ENCODE measurements at places on chromosomes 5 and 9.

GRCh38 chr5:150189728-150190502 lies at the start of gene SLC6A7:
TSS of gene SLC6A7 (plus strand) at chr5:150190062. CDS start at chr5:150190328, 266 bp downstream.
- no peak for DNase-seq

DNA sequence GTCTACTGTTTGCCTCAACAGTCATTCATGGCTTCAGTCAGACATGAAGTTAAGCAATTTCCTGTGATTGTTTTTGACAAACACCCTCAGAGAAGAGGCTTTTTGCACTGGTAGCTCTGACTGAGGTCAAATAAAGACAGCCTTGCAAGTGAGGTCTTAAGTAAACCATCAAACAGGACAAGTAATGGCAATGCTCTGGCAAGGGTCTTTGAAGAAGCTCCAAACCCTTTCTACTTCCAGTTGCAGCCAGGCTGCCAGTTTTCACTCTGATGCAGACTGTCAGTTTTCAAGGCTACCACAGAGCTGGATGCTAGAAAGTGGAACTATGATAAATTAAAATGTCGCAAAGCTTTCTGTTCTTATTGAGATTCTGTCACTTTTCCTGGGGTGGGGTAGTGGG lies 421.5 kb upstream of the PTGER4 start:
- DNase-seq: no peak

DNA sequence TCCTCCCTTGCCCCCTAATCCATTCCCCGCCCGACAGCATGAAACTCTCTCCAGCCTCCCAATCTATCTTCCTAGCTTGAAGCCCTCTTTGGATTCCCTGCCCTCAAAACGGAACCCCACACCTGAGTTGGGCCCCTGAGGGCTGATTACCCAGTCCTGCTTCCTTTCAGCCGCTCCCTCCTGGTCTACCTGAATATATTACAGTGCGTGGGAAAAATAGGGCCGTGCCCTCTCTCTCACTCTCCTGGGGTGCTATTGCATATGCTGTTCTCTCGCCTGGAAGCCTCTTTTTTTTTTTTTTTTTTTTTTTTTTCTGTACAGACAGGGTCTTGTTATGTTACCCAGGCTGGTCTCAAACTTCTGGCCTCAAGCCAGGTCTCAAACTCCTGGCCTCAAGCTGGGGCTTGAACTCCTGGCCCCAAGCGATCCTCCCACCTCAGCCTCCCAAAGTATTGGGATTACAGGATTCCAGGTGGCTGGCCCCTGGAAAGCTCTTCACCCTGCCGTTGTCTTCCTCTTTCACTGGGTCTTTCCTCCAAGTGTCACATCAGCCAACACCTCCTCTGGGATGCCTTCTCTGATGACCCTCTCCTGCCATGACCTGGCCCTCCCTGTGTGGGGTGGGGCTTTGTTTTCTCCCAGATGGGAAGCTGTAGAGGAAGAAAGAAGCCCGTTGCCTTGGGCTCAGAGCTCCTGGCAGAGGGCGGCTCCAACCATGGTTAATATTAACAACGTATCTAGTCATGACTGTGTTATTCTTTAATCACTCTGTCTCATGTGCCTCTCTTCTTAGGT lies 8.2 kb downstream of the DNM1 start:
- no peak for DNase-seq

DNA sequence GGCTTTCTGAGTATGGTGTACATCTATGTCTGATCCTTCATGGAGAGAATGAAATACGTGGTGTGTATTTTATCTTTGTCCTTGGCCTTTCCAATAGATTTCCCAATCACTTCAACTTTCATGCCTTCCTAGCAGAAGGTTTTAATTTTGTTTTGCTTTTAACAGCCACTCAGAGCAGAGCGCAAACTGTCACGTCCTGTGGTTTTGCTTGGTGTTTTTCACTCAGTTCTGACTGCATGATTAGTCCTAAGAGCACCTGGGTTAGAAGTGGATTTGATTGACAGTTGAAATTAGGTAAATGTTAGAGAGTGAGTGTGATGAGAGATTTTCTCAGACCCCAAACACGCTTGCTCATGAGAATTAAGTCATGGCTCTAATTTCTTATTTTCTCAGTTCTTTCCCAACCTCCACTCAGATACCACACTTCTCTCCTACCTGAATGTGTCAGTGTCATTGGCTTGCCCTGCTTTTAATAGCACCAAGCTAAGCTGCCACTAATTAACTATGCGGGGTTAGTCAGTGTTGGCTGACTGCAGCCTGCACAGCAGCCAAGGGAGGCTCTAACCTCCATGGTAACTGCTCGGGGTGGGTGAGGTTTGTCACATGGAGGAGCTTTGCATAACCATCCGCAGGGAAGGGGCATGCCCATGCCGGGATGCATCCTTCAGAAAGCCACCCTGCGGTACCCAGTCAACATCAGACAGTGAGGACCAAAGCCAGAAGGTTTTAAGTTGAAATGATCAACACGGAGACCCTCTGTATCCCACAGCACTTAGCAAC lies 173.4 kb downstream of the NR3C1 start:
- no peak for DNase-seq

DNA sequence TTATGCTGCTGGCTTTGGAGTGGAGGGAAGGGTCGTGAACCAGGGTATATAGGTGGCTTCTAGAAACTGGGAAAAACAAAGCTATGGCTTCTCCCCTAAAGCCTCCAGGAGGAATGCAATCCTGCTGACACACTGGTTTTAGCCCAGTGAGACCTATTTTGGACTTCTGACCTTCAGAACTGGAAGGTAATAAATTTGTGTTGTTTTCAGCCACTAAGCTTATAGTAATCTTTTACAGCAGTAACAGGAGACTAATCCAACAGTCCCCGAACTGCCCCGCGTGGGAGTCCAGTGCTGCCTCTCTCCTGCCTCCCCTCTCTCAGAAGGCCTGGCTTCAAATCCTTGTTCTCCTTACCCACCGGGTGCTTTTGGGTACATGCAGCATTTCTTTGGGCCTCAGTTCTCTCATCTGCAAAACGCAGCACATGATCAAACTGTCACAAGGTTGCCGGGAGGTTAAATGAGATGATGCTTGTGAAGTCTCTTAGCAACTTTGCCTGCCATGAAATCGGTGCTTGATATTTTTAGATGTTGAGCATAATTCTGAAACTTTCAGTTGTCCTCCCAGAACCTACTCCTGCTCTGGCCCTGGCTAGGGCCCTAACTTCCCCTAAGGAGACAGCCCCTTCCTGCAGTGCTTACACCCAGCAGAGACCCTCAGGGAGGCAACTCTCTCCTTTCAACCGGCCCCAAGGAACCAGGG lies 127.3 kb upstream of the BOD1 start:
- DNase-seq: no peak

- no peak for DNase-seq
Observed at GRCh38 chr5:59503220-59503619, 390.3 kb downstream of the PDE4D start.

GRCh38 chr5:145925353-145925752 lies 11.0 kb upstream of the SH3RF2 start:
- no peak for DNase-seq

DNA sequence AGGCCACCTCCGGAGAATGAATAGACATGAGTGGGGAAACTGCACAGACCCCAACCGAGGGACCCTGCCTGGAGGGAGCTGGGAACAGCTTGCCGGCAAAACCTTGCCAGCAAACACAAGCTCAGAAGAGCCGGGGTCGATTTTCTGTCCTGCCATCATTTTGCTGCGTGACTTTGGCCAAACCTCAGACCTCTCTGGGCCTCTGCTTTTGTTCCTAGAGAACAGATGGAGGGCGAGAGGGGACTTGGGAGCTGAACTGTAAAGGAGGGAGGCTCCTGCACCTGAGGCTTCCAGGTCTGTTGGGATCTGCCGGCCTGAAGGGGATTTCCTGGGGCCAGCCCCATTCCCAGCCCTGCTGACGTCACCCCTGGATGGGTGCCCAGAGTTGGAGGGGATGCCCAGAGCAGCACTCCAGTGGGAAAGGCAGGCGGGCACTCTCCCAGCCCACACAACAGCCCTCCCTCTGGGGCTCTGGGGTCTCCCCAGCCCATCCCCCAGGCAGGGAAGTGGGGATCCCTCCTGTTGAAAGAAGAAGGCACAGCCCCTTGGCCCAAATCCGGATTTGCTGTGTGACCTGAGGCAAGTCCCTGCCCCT lies 40.4 kb upstream of the SYNPO start:
- no peak for DNase-seq

- no peak for DNase-seq
Observed at GRCh38 chr5:149915392-149916260, 29.0 kb downstream of the PDE6A start.

GRCh38 chr5:172853355-172853975 lies 19.4 kb downstream of the ERGIC1 start:
- no peak for DNase-seq
